A549 treated with AZD2906 at 1 μM for 4 hours (cell line): ENCODE measurements at places on chromosomes 4 and X. TPM values are rescaled to one million over a fixed set of nuclear protein-coding genes. Genes with fewer than 3 reads are reported as not detected.

The FGF13 gene
- total RNA-seq = 0.05 to 0.06 TPM in 2 of 5 replicates, not detected in the others

The PABPC1L2B gene
- 0.03 TPM in 1 of 5 replicates, not detected in the others for total RNA-seq

The ALPK1 gene
- 1.9 to 2.1 TPM (median 2.0 TPM) in 5 replicates for total RNA-seq

The OTUD5 gene
- 60.0 to 66.3 TPM (median 63.1 TPM) in 5 replicates for total RNA-seq

The PNMA5 gene
- 0.03 TPM in 1 of 5 replicates, not detected in the others for total RNA-seq

The XK gene
- 0.29 to 0.45 TPM (median 0.40 TPM) in 5 replicates for total RNA-seq

The GYPA gene
- total RNA-seq = not detected in 5 replicates

The KIT gene
- 0.01 to 0.02 TPM in 2 of 5 replicates, not detected in the others for total RNA-seq

The EIF2S3 gene
- total RNA-seq = 115 to 210 TPM (median 124 TPM) in 5 replicates

The GPR82 gene
- not detected in 5 replicates for total RNA-seq

The NEUROG2 gene
- total RNA-seq = 0.03 TPM in 1 of 5 replicates, not detected in the others

The TRIM61 gene
- not detected in 5 replicates for total RNA-seq

The PCDH10 gene
- total RNA-seq = 0.10 to 0.14 TPM (median 0.11 TPM) in 5 replicates

The PPP4R3C gene
- not detected in 5 replicates for total RNA-seq

The ARHGAP6 gene
- 0.01 to 0.13 TPM (median 0.10 TPM) in 3 of 5 replicates, not detected in the others for total RNA-seq

The NHS gene
- total RNA-seq = 1.8 to 2.6 TPM (median 2.1 TPM) in 5 replicates

The P2RY8 gene
- total RNA-seq = 0.02 to 0.06 TPM (median 0.04 TPM) in 4 of 5 replicates, not detected in the other

The NHSL2 gene
- total RNA-seq = 0.22 to 0.29 TPM (median 0.24 TPM) in 5 replicates

The TBC1D8B gene
- 0.94 to 1.3 TPM (median 1.2 TPM) in 5 replicates for total RNA-seq

The HS6ST2 gene
- total RNA-seq = 0.07 to 0.19 TPM (median 0.09 TPM) in 5 replicates

The SAP30 gene
- total RNA-seq = 23.3 to 25.9 TPM (median 24.1 TPM) in 5 replicates

The FAAH2 gene
- total RNA-seq = 0.06 to 0.54 TPM (median 0.20 TPM) in 5 replicates

The CXCL5 gene
- 26.7 to 32.8 TPM (median 31.0 TPM) in 5 replicates for total RNA-seq

The CHRNA9 gene
- 0.98 to 1.6 TPM (median 1.2 TPM) in 5 replicates for total RNA-seq

The NOX1 gene
- 0.06 to 0.18 TPM (median 0.10 TPM) in 3 of 5 replicates, not detected in the others for total RNA-seq

The MND1 gene
- 11.6 to 16.9 TPM (median 13.3 TPM) in 5 replicates for total RNA-seq

The EDNRA gene
- 0.21 to 0.48 TPM (median 0.26 TPM) in 5 replicates for total RNA-seq

The PRKG2 gene
- 0.48 to 1.1 TPM (median 0.75 TPM) in 5 replicates for total RNA-seq

The IDUA gene
- 4.9 to 12.9 TPM (median 11.8 TPM) in 5 replicates for total RNA-seq

The LRCH2 gene
- 0.01 to 0.03 TPM (median 0.02 TPM) in 3 of 5 replicates, not detected in the others for total RNA-seq

The CENPE gene
- total RNA-seq = 4.8 to 7.4 TPM (median 7.2 TPM) in 5 replicates
